ENCODE measurements at places on chromosomes 2 and 18.

DNA sequence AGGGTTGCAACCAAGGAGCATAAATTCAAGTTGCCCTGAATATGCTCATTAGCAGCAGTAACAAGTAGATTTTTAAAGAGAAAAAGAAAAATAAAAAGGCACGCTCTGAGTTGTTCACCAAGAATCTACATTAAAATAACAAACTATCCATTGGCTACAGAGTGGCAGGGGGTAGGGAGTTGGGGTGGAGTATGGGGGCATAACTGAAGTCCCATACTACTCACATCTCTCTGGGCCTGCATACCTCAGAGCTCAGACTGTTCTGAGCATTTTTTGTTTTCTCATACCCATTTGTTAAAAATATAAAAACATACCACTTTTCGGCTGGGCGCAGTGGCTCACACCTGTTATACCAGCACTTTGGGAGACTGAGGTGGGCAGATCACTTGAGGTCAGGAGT is 31.4 kb downstream of the ORC4 start:
- no peak for DNase-seq

DNA sequence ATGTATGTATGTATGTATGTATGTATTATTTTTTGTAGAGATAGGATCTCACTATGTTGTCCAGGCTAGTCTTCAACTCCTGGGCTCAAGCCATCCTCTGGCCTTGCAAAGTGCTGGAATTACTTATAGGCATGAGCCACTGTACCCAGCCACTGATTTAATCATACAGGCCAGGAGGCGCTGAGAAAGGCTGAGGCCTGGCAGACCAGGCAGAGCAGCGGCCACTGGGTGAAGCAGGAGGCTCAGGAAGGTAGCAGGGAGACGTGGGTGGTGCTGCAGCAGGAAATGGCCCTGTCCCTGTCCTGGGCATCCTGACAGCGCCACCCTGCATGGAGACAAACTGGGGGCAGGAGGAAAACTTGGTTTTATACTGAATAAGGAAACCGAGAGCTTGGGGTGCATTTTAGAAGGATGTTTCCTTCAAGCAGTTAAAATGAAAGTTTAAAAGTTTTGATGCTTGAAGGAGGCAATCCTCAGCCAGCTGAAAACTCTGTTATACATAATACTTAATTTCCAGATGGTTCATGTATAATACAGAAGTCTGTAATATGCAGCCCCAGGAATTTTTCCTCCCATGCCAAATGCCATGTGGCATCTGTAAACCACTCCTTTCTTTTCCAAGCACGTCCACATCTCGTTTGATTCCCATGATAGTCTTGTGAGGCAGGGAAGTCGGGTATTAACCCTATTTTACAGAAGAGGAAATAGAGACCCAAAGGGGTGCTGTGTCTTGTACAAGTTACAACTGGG is 182.4 kb downstream of the CELF4 start:
- DNase-seq: peak; percentile 49

- no peak for DNase-seq
These were observed 48.2 kb upstream of the KDM3A start for GRCh38 chr2:86392873-86393518.

GRCh38 chr2:239368321-239368720 is 32.5 kb downstream of the HDAC4 start:
- DNase-seq: no peak

DNA sequence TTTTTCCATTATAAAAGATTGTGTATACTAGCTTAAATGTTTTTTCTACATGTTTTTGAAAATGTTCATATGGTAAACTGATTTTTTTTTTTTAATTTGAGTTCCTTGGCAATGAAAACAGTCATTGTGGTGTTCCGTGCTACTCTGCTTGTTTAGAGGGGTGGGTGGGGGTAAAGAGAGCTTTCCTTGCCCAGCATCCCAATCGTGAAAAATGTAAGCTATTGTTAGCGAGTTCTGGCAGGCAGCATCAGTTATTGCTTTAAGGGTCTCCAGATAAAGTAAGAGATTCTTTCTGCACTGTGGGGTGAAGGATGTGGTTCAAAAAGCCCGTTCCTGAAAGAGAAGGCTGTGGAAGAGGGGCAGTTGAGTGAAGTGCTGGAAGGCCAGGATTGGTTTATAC is 118.4 kb downstream of the TANC1 start:
- no peak for DNase-seq

GRCh38 chr2:108031471-108031941 is 45.2 kb downstream of the SLC5A7 start:
- no peak for DNase-seq

- no peak for DNase-seq
These were observed 408.0 kb downstream of the TMEM182 start for GRCh38 chr2:103169861-103170260.

GRCh38 chr2:220318508-220318907 is 691.1 kb downstream of the SLC4A3 start:
- DNase-seq: no peak
